Dermis lymphatic vessel endothelial cell (primary cell): ENCODE measurements at places on chromosomes 16 and 17. TPM values are rescaled to one million over a fixed set of nuclear protein-coding genes. Genes with fewer than 3 reads are reported as not detected.

CLDN7 gene
- 0.76 and 1.5 TPM in 2 replicates for total RNA-seq

WNK4 gene
- total RNA-seq: 0.54 and 1.5 TPM in 2 replicates

HSPB9 gene
- under 0.01 TPM in 1 of 2 replicates, not detected in the other for total RNA-seq

ABCA6 gene
- total RNA-seq: 2.0 and 17.1 TPM in 2 replicates

CAPN15 gene
- 18.3 and 25.2 TPM in 2 replicates for total RNA-seq

JPH3 gene
- 0.43 and 1.5 TPM in 2 replicates for total RNA-seq

IL32 gene
- 5.2 and 9.9 TPM in 2 replicates for total RNA-seq

CCL7 gene
- total RNA-seq: 0.09 TPM in 1 of 2 replicates, not detected in the other

CDH15 gene
- 0.11 TPM in 1 of 2 replicates, not detected in the other for total RNA-seq

PYDC1 gene
- not detected in 2 replicates for total RNA-seq

RAB37 gene
- total RNA-seq: 0.22 and 0.26 TPM in 2 replicates

G6PC1 gene
- not detected in 2 replicates for total RNA-seq

NPIPB5 gene
- total RNA-seq: 59.5 and 66.0 TPM in 2 replicates

MMP28 gene
- total RNA-seq: 0.33 and 0.60 TPM in 2 replicates

CLDN9 gene
- not detected in 2 replicates for total RNA-seq

KRT32 gene
- not detected in 2 replicates for total RNA-seq
